ENCODE measurements at places on chromosomes 12 and 14.

DNA sequence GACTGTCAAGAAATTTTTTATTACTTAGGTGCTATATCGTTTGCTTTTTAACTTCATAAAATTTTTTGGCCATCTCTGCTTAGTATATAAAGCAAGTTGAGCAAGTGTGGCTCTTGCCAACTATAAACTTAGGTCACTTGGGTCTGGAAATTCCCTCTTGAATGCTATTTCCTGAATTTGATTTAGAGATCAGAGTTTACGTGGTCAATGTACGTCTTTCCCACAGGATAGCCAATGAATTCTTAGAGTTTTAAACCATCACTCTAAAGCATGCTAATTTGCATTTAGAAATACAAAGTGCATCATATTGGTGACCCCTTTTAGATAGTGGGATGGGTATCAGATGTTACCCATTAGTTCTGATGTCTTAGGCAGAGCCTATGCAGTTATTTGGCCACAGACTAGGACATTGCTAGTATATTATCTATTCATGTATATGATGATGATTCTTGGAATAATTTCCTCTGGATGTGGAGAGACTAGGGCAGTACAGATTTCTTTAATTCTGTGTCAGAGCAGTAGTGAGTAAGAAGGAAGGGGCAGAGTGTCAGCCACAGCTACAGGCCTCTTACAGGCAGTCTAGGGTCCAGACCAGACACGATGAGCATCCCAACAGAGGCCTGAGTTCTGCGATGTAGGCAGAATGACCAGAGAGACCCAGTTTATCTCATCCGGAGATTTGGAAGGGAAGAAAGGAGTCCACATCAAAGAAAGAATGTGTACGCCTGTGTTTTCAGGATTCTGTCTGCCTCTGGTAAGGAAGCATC, 30.3 kb downstream of the SCN8A start:
- no peak for DNase-seq

DNA sequence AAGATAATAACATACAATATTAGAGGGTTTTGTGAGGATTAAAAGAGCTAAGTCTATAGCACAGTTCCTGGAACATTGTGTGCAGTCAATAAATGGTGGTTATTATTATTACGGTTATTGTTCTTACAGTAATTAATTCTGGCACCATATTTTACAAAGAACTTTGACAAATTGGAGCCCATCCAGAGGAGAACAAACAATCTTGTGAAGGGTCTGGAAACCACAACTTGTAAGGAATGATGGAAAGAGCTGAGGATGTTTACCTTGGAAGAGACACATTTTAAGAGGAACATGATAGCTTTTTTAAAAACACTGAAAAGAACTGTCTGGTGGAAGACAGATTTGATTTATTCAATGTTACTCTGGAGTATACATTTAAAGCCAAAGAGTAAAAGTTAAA, 150.5 kb upstream of the KRR1 start:
- no peak for DNase-seq

DNA sequence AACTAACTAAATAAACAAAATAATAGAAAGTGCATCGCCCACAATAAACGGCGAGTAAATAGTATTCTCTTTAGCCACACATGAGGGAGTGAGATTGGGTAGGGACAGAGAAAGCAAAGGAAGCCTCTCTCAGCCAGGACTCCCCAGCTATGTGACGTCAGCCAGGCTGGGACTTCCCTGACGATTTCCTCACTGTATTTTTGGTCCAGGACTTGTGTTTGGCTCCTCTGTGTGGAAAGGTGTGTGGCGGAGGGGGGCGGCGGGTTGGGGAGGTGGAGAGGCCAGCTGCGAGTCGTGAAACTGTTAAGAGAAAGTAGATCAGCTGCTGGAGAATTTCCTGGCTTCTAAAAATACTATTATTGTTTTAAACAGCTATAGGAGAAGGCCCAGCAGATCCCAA, 1124.6 kb downstream of the AACS start:
- no peak for DNase-seq

DNA sequence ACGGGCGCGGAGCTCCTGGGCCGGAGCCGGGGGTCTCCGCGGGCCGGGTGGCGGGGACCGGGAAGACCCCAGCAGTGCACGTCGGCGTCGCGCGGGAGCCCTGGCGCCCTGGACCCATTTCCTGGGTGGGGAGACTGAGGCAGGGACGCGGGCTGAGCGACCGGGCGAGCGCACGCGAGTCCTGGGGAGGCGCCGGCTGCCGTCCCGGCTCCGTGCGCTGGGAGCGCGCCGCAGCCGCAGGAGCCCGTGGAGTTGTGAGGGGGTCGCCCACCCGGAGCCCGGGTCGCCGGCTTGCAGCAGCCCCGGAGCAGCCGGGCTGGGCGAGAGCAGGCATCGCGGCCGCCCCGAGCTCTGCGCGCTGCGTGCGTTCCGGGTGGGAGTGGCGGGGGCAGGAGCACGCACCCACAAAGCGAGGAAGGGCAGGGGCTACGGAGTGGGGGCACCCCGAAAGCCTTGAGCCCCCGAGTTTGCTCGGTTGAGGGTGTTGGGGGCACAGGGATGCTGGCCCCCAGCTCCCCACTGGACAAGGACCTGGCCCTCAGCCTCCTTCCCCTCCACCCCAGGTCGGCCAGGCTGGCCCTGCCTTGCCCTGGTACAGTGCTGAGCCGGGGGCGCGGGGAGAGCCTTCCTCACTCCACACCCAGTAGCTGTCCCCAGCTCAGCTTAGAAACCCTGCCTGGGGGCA, 620 bp downstream of the MMP17 start:
- DNase-seq = no peak

DNA sequence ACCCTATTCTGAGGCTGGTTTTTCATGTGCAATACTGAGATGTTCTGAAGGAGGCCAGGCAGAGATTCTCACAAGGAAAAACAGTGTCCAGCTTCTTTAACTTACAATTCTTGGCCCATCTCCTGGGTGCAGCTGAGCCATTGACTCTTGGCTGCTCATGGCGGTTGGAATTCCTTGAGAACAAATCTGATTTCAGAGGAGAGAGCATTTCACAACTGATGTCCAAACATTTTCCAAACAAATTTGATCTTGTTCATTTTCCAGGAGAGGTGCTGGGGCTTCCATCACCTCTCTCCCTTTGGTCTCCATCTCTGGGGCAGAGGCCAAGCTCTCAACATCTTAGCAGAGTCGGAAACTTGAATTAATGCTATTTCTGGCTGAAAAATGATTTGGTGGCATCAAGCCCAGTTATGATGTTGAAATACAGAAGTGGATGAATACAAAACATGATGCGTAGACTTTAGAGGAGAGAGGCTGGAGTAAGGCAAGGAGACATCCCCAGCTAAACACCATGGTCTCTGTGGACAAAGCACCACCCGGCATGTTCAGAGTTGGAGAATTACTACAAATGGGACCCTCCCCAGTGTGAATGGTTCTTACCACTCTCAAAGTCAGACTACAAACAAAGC, 593.0 kb downstream of the VRK1 start:
- no peak for DNase-seq

DNA sequence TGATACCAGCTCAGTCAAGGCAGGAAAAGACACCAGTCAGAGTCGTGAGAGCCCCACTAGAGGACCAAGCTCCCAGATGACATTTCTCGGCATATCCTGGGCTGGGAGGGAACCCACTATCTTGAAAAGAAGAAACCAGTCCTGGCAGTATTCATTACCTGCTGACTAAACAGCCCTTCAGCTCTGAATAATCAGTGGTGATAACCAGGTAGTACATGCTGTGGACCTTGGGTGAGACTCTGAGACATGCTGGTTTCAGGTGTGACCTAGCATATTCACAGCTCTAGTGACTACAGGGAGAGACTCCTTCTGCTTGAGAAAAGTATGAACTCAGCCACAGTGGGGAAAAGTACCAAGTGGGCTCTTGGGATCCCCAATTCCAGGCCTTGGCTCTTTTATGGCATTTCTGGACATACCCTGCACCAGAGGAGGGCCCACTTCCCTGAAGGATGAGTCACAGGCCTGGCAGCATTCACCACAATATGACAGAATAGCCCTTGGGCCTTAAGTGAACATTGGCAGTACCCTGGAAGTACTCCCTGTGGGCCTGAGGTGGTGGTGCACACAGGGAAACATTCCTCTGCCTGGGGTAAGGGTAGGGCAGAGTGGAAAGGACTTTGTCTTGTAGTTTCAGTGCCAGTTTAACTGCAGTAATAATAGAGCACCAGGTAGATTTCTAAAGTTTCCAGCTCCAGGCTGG, 82.6 kb upstream of the SLC38A4 start:
- DNase-seq = no peak

DNA sequence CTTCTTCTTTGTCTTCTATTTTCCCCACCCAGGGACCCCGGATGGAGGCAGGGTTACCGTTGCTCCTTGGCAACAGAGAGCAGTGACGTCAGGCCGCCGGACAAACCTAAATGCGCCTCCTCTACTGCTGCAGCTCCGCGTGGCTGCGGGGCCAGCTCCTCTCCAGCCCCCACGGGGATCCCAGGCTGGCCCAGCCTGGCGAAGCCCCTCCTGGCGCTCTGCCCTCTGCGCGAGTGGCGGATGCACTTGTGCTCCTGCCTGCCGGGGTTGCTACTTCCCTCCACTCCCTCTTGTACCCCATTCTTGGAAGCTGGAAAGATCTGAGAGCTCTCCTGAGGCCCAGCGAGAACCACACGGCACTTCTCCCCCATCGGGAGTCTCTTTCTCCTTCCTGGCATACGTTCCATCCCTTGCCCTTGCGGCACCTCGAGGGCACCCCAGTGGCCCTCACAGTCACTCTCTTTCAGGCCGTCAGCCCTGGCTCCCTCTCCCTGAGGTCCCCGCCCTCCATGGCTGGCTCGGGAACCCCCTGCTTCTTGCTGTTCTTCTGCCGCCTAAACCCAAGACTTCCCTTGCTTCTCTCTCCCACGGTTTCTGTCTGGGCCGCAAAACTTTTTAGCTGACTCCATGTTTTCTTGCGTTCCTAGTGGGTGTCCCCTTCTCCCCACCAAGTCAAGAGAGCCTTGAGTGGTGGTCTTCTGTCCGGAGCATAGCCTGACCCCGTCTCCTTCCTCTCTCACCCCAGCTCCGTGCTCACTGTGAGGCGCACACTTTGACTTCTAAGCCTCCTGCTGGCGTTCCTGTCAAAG, 121.7 kb downstream of the PAPOLA start:
- no peak for DNase-seq

- DNase-seq = no peak
These were observed 46.7 kb upstream of the OASL start for GRCh38 chr12:121085506-121086353.

GRCh38 chr12:48828841-48829575, 10.7 kb downstream of the CACNB3 start:
- no peak for DNase-seq

Measured in NCI-H446 treated with DMSO at 0.1 percent for 48 hours (cell line).